Stimulated activated CD4-positive, alpha-beta T cell treated with anti-CD3 and anti-CD28 coated beads, TNF-alpha, amount 100 ng/mL, for 48 hours (primary cell): ENCODE measurements at places on chromosomes 6 and 20.

GRCh38 chr20:9919271-9920014 is 80.6 kb upstream of the PAK5 start:
- no peak for DNase-seq

- no peak for DNase-seq
Measured at GRCh38 chr6:168886964-168887363, 366.7 kb downstream of the THBS2 start.

- DNase-seq = no peak
Measured at GRCh38 chr6:16057446-16057845, 71.4 kb upstream of the MYLIP start.

DNA sequence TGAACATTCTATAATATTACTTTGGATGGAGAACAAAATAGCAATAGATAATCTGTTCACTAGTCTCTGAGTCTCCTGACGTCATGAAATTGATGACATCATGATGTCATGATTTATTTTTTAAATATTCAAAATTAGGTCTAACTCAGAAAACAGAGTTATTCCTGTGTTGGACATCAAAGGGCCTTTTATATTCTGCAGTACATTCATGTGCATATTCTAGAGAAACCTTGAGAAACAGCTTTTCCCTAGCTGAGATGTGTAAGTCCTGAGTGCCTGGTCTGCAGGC is 53.3 kb downstream of the MYB start:
- no peak for DNase-seq

DNA sequence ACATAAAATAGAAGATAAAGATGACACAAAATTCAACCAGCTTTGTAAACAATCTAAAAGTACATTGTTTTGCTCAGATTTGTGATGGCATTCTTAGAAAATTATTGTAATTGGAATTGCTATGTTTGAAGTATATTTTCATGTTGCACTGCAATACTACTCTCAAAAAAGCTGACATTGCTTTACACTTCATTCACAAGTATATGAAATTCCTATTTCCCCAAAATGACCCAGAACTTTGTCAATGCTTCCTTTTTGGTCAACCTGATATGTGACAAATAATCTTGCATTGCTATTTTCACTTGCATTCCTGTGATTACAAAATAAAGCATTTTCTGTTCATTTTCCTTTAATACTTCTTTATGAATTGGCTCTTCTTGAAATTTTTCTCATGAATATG is 104.1 kb upstream of the BMP5 start:
- DNase-seq = no peak

GRCh38 chr20:33515569-33516216 is 25.8 kb downstream of the CBFA2T2 start:
- no peak for DNase-seq

DNA sequence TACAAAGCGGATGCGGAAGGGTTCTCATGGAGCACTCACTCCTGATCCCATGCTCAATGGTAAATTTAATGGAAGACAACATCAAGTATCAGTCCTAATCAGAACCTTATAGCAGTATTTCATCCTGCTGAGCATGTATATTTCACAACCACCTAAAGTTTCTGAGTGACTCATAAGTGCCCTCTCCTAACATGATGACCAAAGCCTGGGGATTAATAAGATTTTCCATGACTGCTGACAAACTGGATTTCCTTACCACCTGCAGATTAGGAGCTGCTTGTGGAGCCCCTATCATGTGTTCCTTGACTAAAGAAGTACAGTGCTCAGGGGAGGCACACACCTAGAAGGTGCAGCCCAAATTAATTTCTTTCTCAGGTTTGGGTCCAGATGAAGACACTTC is 112.8 kb downstream of the INSM1 start:
- no peak for DNase-seq

- DNase-seq = no peak
Measured at GRCh38 chr20:35791097-35791496, 19.3 kb downstream of the PHF20 start.

GRCh38 chr20:43925801-43926200 is 11.1 kb downstream of the TOX2 start:
- DNase-seq = no peak

- no peak for DNase-seq
Measured at GRCh38 chr6:10429638-10430427, 15.0 kb upstream of the TFAP2A start.

- DNase-seq = no peak
Measured at GRCh38 chr6:28353356-28353755, 3.6 kb downstream of the ZKSCAN3 start.

- DNase-seq = no peak
Measured at GRCh38 chr20:62553136-62553837, 77.5 kb upstream of the GATA5 start.
